ENCODE measurements at places on chromosomes 3 and 15.

GRCh38 chr3:10936686-10937085 is 55.9 kb upstream of the SLC6A1 start:
- DNase-seq = no peak

GRCh38 chr15:83904107-83905040 is 250.5 kb downstream of the ADAMTSL3 start:
- DNase-seq = peak; percentile 27

DNA sequence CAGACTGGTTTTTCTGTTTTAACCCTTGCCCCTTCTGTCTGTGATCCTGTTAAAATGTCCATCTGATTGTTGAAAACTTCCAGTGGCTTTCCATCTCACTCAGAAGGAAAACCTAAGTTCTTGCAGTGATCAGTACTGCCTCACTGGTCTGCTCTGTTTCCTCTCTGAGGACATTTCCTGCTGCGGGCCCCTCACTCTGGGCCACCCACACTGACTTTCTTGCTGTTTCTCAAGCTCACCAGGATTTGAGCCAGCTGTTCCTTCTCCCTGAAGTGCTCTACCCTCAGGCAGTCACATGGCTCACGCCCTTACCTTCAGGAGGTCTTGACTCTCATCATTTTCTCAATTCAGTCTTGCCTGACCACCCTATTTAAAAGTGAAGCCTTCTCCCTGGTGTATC is 1.8 kb downstream of the GRK7 start:
- DNase-seq = peak; percentile 25

DNA sequence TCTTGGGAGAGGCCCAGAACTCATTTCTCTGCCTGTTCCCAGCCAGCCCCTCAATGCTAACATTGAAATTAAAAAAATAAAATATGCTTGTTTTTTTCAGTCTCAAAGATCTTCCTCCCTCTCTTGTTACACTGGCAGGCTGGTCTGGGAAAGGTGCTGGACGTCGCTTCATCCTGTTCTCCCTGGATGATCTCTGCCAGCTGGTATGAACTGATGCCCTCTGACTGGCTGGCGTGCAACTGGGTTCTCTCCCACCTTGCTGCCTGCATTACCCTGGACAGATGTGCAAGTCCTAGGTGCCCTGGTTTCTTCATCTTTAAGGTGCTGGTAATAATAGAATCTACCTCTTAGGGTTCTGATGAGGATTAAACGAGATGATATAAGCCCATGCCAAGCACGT is 263.9 kb upstream of the PROK2 start:
- no peak for DNase-seq

GRCh38 chr3:111917300-111917699 is 58.2 kb downstream of the PHLDB2 start:
- no peak for DNase-seq

DNA sequence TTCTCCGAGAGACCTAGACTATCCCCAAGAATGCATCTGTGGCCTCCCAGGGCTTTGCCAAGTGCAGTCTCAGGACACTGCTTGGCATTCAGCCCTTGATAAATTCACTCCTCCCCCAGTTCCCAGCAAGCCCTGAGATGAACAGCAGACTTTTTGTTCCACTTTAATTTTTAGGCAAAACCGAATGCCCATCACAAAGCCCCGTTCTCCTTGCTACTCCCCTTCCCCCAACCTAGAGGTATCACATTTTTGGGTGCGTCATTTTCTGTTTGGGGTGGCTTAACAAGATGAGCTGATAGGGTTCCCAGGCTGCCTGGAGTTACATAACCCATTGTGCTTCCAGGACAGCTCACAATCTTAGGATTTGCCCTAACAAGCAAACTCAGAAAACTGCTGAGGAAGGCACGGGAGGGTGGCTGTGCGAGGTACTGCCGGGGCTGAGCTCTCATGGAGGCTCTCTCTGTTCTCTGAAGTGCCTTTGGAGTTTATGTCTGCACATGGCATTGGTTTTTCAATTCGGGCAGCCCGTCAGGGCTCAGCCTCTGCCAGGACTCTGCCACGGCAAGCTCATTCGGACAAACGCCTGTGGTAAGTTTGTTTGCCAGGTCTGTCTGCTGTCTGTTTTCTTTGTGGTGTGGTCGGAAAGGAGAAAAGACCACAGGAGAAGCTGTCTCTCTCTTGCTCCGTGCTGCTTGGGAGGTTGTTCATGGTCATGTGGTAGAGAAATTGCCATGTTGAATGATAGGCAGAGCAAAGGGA is at the start of gene TRAK1:
TRAK1 (plus strand) TSS at position 385 of the 759 bp plus-strand sequence; CDS start at position 498, 113 bp downstream.
- DNase-seq = no peak

DNA sequence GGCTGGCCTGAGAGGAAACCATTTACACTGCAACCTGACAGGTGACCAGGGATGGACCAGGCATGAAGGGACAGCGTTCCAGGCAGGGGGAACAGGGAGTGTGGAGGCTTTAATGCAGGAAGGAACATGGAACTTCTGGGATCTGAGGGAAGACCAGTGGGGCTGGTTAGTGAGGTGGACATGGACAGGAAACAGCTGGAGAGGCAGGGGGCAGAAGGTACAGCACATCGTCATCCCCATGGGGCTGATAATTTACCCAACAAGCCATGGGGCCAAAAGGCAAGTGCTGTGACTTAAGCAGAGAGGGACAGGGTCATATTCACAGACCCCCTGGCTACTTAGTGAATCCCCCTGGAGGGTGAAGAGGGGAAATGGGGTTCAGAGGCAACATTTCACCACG is 77.0 kb upstream of the LARS2 start:
- no peak for DNase-seq

GRCh38 chr3:13019243-13020095 is 53.8 kb downstream of the IQSEC1 start:
- no peak for DNase-seq

- no peak for DNase-seq
These were observed 37.0 kb downstream of the UMPS start for GRCh38 chr3:124767264-124767663.

DNA sequence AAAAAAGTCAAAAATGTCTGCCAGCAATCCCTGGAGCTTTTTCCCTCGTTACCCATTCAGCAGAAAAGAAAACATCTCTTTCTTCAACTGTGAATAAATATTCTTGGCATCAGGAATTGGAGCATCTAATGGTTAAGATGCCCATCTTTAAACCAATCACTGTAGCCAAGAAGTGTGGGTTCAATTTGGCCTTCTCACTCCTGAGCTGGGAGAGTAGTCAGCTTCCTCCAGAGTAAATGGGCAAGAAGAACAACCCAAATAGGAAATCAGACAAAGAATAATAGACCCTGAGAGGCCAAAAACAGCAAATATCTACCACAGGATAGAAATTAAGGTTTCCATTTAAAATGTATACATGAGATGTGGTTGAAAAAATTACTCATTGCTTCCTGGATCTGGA is 508.0 kb upstream of the MDFIC2 start:
- DNase-seq = no peak

DNA sequence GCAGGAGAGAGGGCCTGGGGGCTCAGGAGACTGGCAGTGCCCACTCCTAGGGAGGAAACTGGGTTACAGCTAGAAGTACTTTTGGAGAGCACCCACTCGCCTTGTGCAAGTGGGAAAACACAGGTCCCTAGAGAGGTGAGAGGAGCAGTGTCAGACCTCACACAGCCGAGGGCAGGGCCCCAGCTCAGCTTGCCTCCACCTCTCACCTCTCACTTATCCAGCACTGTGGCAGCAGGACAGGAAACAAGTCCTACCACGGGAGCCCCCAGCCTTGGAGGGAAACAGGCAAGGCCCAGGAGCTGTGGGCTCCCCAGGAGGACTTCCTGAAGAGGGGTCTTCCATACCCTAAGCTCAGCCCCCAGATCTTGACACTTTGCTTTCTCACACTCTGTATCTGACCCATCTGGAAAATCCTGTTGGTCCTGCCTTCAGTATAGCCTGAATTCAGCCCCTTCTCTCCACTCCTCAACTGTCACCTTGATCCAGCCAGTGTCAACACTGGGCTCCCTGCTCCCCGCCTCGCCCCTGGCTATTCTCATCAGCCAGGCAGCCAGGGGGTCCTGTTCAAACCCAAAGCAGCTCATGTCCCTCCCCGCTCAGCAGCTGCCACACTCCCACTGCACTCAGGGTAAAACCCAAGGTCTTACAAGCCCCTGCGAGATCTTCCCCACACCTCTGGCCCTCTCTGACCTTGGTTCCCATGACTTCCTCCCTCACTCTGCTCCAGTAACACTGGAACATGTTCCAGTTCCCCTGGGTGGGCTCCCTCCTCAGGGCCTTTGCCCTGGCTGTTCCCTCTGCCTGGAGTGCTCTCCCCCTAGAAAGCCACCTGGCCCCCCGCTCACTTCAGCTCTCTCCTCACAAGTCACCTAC is 870 bp upstream of the TMEM40 start:
- no peak for DNase-seq

- peak; percentile 37 for DNase-seq
These were observed 226.7 kb upstream of the C2CD4B start for GRCh38 chr15:62391641-62392262.

GRCh38 chr3:119598410-119599098 is 869 bp downstream of the PLA1A start:
- DNase-seq = no peak

- peak; percentile 32 for DNase-seq
These were observed 632 bp downstream of the MTHFS start for GRCh38 chr15:79896131-79896633.

All from NB4 (cell line).